ENCODE measurements at places on chromosomes 4 and X.

DNA sequence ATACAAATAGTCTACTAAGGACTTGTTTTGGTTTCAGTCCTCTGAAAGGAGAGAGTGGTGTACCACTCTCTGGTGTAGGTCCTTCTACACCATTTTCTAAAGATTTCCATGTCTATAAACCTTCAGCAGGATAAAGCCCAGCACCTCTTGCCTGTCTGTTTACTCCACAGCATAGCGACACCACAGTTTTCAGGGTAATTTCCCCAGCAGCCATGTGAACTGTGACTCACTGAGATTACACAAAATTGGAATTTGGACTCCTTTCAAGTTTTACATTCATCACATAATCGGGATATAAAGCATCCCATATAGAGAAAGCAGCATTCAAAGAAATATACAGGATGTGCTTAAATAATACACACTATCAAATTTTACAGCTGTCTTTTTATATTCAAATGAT lies 229.6 kb downstream of the PRDM5 start:
- DNase-seq: no peak

- no peak for DNase-seq
Measured at GRCh38 chr4:105620640-105621323, 68.4 kb downstream of the ARHGEF38 start.

- DNase-seq: no peak
Measured at GRCh38 chr4:124209211-124209610, 503.3 kb downstream of the ANKRD50 start.

- no peak for DNase-seq
Measured at GRCh38 chr4:78520808-78521226, 30.8 kb upstream of the ANXA3 start.

DNA sequence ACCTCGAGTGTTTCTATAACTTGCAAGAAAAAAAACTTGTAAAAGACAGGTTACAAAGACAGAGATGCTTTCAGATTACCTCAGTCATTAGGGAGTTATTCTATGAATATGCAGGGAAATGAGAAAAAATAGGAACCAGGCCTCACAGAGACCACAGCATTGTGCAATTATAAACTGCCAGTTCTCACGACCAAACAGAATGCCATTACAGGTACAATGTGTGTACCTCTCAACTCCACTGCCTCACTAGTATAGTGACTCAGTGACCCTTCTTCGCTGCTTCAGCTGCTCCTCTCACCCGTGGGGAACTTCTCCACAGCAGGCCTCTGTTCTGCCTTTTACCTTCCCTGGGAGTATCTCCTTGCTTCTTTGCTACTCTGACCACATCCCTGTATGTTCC lies 2.3 kb upstream of the HTATSF1 start:
- DNase-seq: no peak

GRCh38 chr4:144203155-144203554 lies 62.6 kb upstream of the GYPA start:
- DNase-seq: no peak

GRCh38 chr4:185508181-185508580 lies 27.1 kb downstream of the PDLIM3 start:
- DNase-seq: peak; percentile 33

GRCh38 chrX:19912-20571 lies 261.1 kb upstream of the PLCXD1 start:
- DNase-seq: no peak

- DNase-seq: no peak
Measured at GRCh38 chr4:163611784-163612445, 117.4 kb downstream of the TMA16 start.

GRCh38 chrX:103779141-103779789 lies 2.6 kb downstream of the PLP1 start:
- DNase-seq: no peak

- DNase-seq: peak; percentile 89
Measured at GRCh38 chr4:37977471-37978247, 17.5 kb downstream of the PTTG2 start.

GRCh38 chr4:1554876-1555265 lies 129.2 kb downstream of the FAM53A start:
- no peak for DNase-seq

- no peak for DNase-seq
Measured at GRCh38 chrX:11419102-11419501, 125.9 kb downstream of the AMELX start.

DNA sequence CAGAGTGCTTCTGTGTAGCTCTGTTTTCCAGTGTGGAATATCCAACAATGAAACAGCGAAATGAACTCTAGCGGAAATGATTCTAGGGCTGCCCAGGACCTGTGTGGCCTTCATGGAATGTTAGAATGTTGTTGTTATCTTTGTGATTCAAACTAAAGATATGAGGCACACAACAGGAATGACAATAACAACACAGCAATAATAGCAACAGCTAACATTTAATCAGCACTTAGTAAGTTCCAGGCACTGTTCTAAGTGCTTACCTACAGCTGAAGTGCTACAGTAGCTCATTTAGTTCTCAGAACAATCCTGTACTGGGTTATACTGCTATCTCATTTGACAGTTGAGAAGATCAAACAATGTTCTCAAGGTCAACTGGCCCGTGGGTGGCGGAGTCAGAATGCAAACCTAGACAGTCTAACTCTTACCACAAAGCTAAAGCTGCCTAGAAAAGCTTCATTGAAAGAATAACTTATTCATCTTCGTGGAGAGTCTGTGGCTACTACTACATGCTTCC lies 63.7 kb downstream of the MAML3 start:
- DNase-seq: no peak

- DNase-seq: no peak
Measured at GRCh38 chr4:150039274-150040127, 38.7 kb upstream of the DCLK2 start.

GRCh38 chr4:26941951-26942350 lies 81.3 kb downstream of the STIM2 start:
- DNase-seq: no peak

- no peak for DNase-seq
Measured at GRCh38 chr4:88285235-88285653, 883 bp upstream of the PPM1K start.

DNA sequence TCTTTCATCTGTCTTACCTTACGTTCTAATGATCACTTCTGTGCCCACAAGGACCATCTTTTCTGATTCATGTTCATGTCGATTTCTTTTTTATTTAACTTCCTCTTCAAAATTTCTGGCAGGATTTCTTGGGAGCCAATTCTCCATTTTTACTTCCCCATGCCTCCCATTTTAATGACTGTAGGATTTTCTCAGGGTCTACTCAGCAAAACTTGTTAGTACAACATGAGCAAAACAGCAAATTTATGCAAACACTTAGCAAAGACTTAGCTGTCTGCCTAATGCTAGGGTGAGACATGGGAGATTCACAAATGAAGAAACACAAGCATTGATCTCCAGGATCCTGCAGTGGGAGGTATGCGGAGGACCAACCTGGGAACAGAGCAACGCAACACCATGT lies 5.5 kb downstream of the CD38 start:
- DNase-seq: no peak

DNA sequence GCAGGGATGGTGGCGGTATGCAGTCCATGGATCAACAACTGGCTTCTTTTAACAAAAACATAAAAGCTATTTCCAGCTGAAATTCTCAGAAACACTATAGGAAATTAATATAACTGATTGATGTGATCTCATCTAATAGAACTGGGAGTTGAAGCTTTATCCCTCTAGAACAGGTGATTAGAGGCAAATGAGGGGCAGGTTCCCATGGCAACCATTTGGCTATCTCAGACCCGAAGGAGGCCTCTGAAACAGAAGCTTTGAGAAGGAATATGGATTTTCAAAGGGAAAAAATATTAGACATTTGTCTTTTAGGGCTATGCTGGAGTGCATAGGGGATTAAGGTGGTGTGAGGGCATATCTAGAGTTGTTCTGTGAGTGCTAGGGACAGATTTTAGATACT lies 50.0 kb downstream of the IGSF1 start:
- no peak for DNase-seq

DNA sequence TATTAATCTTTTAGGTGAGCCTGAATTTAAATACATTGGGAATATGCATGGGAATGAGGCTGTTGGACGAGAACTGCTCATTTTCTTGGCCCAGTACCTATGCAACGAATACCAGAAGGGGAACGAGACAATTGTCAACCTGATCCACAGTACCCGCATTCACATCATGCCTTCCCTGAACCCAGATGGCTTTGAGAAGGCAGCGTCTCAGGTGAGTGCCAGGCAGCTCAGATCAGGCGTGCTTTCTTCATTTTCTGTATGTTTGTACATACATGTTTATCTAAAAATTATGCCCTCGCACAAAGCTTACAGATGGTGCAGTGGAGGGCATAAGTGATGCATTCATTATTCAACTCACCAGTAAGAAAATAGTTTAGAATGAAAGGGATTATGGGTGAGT lies 85.6 kb downstream of the CPE start:
- peak; percentile 9 for DNase-seq

- no peak for DNase-seq
Measured at GRCh38 chrX:34365471-34365870, 233.4 kb upstream of the FAM47A start.

DNA sequence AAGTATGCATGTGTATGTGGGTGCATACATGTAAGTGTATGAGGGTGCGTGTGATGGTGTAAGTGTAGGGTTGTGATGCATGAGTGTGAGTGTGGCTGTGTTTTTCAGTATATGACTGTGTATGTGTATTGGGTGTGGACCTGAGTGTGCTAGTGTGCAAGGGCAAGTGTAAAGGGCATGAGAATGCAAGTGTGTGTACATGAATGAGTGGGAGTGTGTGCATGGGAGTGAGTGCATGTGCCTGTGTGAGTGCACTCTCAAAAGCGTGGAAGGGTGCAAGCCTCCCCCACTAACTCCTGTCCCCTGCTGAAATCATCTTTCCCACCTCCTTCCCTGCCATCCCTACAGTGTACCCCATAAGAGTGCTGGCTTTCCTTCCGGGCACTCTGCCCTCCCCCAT lies 225.1 kb upstream of the PRKX start:
- no peak for DNase-seq

DNA sequence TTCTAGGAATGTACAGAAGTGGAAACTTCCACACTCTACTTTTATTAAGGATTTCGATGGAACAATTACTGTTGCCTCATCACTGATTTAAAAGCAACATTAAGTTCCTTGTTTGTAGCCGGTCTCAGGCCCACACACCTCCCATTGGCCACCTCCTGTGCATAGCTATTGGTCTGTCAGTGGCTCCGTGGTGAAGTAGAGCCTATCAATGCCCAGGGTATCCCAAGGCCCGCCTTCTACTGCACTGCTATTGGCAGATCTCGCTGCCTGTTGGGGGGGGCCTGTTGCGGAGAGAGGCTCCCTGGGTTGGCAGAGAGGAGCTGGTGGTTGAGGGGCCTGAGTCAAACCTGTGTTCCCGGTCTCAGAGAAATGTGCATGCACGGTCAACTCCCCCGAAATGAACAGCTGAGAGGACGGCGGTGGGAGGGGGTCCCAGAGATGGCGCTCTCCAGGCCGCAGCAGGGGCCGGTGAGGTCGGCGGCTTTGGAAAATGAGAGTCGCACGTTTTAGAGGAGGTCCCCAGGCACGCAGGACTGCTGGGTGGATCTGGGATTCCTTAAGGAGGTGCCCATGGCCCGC lies 4.9 kb upstream of the ARAF start:
- peak; percentile 79 for DNase-seq

GRCh38 chrX:13028871-13029636 lies 15.4 kb downstream of the FAM9C start:
- DNase-seq: peak; percentile 35

- no peak for DNase-seq
Measured at GRCh38 chrX:119755981-119756533, 2.3 kb upstream of the SOWAHD start.

- DNase-seq: peak; percentile 13
Measured at GRCh38 chrX:130024127-130024526, 41.7 kb downstream of the BCORL1 start.

DNA sequence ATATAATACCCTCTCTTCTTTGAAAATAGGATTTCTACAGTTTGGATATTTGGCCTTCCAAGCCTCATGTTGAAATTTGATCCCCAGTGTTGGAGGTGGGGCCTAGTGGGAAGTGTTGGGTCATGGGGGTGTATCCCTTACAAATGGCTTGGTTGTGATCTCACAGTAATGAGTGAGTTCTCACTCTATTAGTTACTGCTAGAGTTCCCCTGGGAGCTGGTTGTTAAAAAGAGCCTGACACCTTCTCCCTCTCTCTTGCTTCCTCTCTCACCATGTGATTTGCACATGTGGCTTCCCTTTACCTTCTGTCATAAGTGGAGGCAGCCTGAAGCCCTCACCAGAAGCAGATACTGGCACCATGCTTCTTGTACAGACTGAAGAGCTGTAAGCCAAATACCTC lies 73.9 kb downstream of the HDAC8 start:
- no peak for DNase-seq
